ENCODE measurements at places on chromosomes 7 and 10.
A peak's percentile ranks its signal among the peaks of the same experiment; 100 is the strongest.

DNA sequence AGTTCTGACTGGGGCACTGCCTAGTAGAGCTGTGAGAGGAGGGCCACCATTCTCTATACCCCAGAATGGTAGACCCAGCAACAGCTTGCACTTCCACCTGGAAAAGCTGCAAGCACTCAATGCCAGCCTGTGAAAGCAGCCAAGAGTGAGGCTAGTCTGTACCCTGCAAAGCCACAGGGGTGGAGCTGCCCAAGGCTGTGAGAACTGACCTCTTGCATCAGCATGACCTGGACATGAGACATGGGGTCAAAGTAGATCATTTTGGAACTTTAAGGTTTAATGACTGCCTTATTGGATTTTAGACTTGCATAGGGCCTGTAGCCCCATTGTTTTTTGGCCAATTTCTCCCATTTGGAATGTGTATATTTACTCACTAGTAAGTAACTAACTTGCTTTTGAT lies 206.3 kb downstream of the TPK1 start:
- DNase-seq: no peak

- no peak for DNase-seq
Observed at GRCh38 chr10:59055045-59055444, 121.4 kb upstream of the PHYHIPL start.

DNA sequence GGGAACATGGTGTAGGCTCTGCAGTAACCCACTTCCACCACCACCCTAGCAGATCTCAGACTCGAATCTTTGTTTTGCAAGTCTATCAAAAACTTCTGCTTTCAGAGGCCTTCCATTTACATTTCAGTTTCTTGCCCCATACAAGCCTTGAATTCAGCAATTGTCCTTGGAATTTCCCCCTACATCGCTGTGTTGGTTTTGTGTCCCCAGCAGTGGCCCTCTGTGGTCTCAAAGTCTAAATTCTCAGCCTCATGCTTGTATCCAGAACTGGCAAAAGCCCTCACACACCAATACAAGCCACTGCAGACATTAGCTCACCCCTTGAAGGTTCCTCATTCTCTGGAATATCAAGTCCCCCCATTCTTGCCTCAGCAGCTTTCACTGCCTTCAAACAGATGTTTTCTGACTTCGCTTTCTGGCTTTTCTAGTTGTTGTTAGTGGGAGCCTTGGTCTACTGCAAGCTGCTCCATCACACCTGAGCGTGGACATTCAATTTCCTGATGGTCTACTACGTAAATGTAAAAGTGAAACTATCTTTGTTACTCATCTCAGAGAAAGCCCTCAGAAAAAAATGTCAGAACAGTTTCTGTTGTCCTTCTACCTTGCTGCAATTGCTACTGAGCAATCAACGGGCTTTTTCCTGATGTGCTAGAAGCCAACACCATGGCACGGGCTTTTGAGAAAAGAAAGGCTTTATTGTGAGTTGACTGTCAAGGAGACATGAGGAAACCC lies 1.8 kb upstream of the NUB1 start:
- peak; percentile 85 for DNase-seq

DNA sequence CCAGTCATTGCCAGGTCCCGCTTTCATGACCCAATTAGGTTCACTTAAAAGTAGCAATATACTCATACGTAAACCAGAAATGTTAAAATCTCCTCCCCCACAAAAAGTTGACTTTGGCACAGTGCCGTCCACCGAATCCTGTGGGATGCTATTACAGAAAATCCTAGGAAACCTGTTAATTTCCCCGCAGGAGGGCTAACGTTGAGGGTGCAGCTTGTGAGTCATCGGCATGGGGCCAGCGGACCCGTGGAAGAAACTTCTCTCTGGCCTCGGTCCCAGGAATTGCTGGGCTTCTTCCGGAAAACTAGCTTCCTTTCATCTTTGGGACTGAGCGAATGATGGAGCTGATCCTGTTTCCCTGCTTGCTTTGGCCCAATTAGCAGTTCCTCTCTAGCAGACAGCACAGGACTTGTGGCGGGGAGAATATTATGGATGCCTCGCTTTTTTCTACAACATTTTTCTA lies 13.5 kb downstream of the CRYGN start:
- no peak for DNase-seq

GRCh38 chr10:68870545-68871104 lies 30.5 kb upstream of the DDX50 start:
- no peak for DNase-seq

GRCh38 chr7:47298636-47299035 lies 283.3 kb downstream of the TNS3 start:
- no peak for DNase-seq

- DNase-seq: no peak
Observed at GRCh38 chr10:23053036-23053435, 42.3 kb upstream of the MSRB2 start.

- no peak for DNase-seq
Observed at GRCh38 chr10:23200997-23201652, 9.0 kb downstream of the PTF1A start.

DNA sequence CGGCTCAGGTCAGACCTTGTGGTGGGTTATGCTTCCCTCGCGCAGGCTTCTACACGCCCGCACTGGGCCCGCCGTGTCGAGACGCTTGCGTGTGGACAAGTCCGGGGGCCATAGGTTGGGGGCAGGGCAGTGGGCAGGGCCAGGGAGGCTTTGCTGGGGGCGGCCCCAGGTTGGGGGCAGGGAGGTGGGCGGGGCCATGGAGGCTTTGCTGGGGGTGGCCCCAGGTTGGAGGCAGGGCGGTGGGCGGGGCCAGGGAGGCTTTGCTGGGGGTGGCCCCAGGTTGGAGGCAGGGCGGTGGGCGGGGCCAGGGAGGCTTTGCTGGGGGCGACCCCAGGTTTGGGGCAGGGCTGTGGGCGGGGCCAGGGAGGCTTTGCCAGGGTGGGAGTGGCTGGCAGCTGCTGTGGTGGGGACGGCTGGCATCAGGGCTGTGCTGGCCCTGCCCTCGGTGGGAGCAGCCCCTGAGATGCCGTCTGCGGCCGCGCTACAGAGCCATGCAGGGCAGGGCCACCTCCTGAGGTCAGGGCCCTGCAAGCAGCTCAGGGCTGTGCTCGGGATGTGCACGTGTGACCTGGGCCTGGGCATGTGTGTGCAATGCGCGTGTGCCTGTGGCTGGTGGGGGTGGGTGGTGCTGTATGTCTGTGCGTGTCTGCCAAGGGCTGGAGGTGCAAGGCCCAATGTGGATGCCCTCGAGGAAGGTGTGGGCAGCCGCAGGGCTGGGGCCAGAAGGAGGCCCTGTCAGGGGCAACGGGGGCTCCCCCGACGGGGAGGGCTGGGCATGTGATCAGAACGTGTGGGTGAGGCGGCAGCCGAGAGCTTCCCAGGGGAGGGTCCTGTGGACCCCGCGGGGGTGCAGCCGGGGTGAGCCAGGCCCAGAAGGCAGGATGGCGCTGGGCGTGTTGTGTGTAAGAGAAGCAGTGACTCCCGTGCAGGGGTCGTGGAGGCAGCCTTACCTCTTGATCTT lies 72.5 kb upstream of the NKX6-2 start:
- no peak for DNase-seq

All from GF-D8 (cell line).